ENCODE measurements at places on chromosomes 1 and 21.

DNA sequence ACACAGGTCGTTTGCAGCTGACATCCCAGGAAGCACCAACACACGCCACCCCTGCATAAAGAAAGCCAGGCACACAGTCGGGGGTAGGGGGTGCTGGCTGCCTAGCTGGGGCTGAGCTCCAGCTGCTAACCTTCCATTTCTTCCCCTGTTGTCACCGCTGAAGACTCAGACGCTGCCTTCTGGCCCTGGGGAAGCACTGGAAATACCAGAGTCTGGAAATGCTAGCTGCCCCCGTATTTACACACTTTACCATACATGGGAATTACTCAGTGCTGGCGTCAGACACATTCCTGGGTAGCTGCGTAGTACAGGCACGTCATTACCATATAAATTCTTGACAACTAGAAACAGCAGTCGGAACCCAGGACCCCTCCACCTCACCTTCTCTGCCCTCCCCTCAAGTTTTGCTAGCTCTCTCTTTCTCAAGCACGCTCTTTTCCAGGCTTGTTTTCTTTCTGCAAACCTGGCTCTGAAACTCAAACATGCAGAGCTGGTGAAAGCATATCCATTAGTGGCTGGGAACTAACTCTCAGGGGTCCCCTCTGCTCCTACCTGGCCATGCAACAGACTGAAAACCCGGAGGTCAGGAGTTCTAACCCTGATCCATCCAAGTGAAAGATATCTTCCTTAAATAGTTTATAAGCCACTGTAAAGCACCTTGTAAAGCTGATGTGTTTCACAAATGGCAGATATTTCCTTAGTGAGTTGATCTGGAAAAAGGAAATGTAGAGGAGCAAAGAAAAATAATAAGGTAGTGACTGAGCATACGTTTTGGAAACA is 3.3 kb downstream of the CSRP1 start:
- H3K4me3 ChIP-seq, result no peak overlapping the region
- H3K36me3 ChIP-seq, result no peaks in the 10 kb centered on the region
- no peaks in the 10 kb centered on the region for H3K27me3 ChIP-seq
- DNase-seq, result no peak
- peaks cover 49% of the 10 kb centered on the region for H3K4me1 ChIP-seq
- H3K27ac ChIP-seq, result no peak overlapping the region

DNA sequence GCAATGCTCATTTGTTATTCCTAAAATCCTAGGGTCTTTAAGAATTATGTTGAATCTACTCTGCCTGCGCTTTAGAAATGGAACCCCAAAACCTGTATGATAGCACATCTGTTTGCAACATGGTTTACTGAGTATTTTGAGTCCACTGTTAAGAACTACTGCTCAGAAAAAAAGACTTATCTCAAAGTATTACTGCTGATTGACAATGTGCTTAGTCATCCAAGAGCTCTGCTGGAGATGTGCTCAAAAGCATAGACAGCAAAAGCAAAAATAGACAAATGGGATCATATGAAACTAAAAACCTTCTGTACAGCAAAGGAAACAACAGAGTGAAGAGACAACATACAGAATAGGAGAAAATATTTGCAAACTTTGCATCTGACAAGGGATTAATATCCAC is 107.0 kb downstream of the CTH start:
- H3K4me1 ChIP-seq, result no peaks in the 10 kb centered on the region
- H3K36me3 ChIP-seq, result no peaks in the 10 kb centered on the region
- H3K27me3 ChIP-seq, result peaks cover under 1% of the 10 kb centered on the region
- DNase-seq, result no peak

GRCh38 chr1:170290276-170290675 is 144.5 kb downstream of the NTMT2 start:
- H3K4me3 ChIP-seq, result no peak overlapping the region
- H3K27me3 ChIP-seq, result peaks cover 11% of the 10 kb centered on the region
- DNase-seq, result no peak
- no peaks in the 10 kb centered on the region for H3K36me3 ChIP-seq

DNA sequence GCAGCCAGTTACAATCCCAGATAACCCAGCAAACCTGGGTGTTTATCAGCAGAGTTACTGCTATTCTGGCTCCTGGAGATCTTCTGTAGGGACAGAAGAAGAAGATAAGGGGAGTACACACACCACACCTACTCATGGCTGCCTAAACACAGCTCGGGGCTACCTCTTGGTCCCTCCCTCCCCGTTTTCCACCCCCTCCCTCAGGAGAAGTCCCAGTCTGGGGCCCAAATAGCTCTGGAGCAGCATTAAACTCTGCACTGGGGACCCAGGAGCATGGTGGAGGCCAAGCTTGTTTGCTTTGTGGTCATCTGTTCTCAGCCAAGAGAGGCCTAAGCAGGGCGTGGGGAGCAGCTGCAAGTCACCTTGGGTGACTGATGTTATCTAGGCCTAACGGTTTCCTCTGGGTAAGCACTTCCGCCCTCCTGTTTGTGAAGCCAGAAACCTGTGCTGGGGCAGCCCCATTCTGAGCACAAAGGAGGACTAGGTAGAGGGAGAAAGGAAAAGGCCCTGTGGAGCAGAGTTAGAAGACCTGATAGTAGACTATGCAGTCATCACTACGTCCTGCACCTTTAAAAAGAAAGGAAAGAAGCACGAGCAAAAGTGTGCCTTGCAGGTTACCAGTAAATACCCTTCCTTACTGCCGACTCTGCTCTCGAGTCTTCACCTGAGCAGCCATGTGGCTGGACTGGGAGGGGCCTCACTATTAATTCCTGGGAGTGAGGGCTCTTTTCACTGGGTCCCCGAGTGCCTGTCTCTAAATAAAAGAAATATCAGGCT is 2.0 kb upstream of the RCSD1 start:
- peaks cover 12% of the 10 kb centered on the region for H3K36me3 ChIP-seq
- H3K4me3 ChIP-seq, result peak overlapping the region; percentile 88
- peak; percentile 48 for DNase-seq
- H3K27me3 ChIP-seq, result no peaks in the 10 kb centered on the region

- H3K27me3 ChIP-seq, result peaks cover 17% of the 10 kb centered on the region
- no peak overlapping the region for H3K4me3 ChIP-seq
- no peaks in the 10 kb centered on the region for H3K36me3 ChIP-seq
- H3K4me1 ChIP-seq, result peaks cover 5% of the 10 kb centered on the region
- H3K27ac ChIP-seq, result no peak overlapping the region
Observed at GRCh38 chr1:146029117-146029516, 7.6 kb upstream of the HJV start.

GRCh38 chr1:53073868-53074311 is 11.9 kb downstream of the PODN start:
- no peaks in the 10 kb centered on the region for H3K36me3 ChIP-seq
- no peaks in the 10 kb centered on the region for H3K27me3 ChIP-seq
- no peak overlapping the region for H3K4me3 ChIP-seq
- no peak for DNase-seq

GRCh38 chr1:244242446-244242845 is 191.4 kb downstream of the ZBTB18 start:
- no peak for DNase-seq
- H3K27me3 ChIP-seq, result no peaks in the 10 kb centered on the region
- H3K4me1 ChIP-seq, result peaks cover 32% of the 10 kb centered on the region
- no peak overlapping the region for H3K4me3 ChIP-seq
- no peaks in the 10 kb centered on the region for H3K36me3 ChIP-seq

GRCh38 chr1:60935599-60936110 is 146.7 kb upstream of the NFIA start:
- no peak overlapping the region for H3K4me3 ChIP-seq
- no peak for DNase-seq
- no peak overlapping the region for H3K27ac ChIP-seq
- no peaks in the 10 kb centered on the region for H3K36me3 ChIP-seq
- no peaks in the 10 kb centered on the region for H3K4me1 ChIP-seq
- H3K27me3 ChIP-seq, result no peaks in the 10 kb centered on the region

- no peak overlapping the region for H3K27ac ChIP-seq
- H3K4me3 ChIP-seq, result no peak overlapping the region
- no peaks in the 10 kb centered on the region for H3K36me3 ChIP-seq
- no peaks in the 10 kb centered on the region for H3K4me1 ChIP-seq
- peaks cover 7% of the 10 kb centered on the region for H3K27me3 ChIP-seq
Observed at GRCh38 chr1:247848346-247848745, 6.7 kb upstream of the OR11L1 start.

DNA sequence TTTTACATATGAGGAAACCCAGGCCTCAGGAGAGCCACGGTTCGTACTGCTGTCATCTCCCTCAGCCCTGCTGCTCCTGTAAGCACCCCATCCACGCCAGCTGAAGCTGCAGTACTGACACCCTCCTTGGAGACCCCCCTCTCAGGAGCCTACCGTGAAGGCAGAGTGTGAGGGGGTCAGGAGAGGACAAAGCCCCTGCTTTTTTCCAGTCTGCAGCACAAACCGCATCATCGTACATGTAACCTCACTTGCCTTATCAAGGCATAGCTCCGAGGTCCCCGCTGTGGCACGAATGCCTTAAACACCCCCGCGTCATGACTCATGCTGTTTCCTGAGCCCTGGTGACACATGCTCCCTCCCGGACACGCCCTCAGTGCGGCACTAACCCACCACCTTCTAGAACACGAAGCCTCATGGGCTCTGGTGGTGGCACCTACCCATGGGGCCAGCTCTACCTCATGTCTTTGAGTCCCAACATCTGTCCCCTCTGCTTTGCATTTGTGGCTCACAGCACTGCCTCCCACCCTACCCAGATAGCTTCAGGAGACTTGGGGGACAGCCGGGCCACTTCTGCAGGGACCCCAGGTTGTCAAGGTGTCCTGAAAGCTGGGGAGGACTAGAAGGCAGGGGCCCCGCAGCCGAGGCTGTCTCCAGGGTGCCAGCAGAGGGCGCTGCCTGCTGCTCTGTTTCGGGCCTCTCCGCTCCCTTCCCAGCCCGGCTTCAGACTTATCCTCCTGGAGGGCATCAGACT is 4.9 kb downstream of the SH3BGRL3 start:
- DNase-seq, result peak; percentile 87
- peak overlapping the region; percentile 98 for H3K27ac ChIP-seq
- H3K27me3 ChIP-seq, result no peaks in the 10 kb centered on the region
- peaks cover 94% of the 10 kb centered on the region for H3K4me1 ChIP-seq
- H3K36me3 ChIP-seq, result peaks cover 22% of the 10 kb centered on the region

- peak overlapping the region; percentile 96 for H3K4me3 ChIP-seq
- H3K27ac ChIP-seq, result peak overlapping the region; percentile 29
- peaks cover 28% of the 10 kb centered on the region for H3K27me3 ChIP-seq
- peaks cover 35% of the 10 kb centered on the region for H3K4me1 ChIP-seq
Observed at GRCh38 chr1:112395256-112395820, 676 bp upstream of the CTTNBP2NL start.

DNA sequence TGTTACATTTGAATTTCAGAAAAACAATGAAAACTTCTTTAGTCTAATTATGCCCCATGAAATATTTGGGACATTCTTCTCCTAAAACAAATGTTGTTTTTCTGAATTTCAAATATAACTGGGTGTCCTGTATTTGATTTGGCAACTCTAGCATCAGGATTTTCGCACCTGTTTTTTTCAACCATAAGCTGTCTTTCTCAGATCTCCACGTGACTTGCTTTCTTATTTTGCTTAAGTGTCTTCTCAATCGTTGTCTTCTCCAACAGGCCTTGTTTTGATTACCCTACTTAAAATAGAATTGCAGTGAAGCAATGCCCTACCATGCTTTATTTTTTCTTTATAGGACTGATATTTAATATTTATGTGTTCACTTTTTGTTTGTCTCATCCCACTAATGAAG is 752.8 kb upstream of the RGS18 start:
- no peaks in the 10 kb centered on the region for H3K27me3 ChIP-seq
- H3K4me3 ChIP-seq, result no peak overlapping the region
- no peak overlapping the region for H3K27ac ChIP-seq
- H3K36me3 ChIP-seq, result no peaks in the 10 kb centered on the region

DNA sequence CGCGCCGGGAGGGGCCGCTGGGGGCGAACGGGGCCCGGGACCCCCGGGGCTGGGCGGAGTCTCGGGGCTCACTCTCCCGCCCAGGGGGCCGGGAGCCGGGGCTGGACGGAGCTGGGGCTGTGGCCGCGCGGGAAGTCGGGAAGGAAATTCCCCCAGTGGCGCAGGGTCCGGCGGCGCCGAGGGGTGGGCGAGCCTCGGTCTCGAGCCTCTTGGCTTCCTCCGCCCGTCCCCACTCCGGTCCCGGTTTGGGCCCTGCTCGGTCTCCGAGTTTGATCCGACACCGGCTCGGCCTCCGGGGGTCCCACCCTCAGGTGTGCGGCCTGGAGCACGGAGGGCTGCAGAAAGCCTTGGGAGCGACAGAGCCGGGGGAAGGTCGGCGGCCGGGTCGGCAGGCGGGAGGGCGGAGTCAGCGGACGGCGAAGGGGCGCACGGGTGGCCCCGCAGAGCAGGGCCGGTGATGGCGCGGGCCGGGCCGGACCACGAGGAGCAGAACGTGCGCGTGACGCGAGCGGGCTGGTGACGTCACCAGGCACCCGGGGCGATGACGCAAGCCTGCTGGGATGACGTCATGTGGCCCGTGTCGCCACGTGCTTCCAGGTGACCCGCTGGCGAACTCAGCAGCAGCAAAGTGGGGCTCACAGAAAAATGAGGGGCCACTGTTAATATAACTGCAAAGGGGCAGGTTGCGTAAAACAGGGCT is 610 bp upstream of the HES4 start:
- H3K4me1 ChIP-seq, result peaks cover 19% of the 10 kb centered on the region
- peaks cover 26% of the 10 kb centered on the region for H3K27me3 ChIP-seq
- H3K36me3 ChIP-seq, result no peaks in the 10 kb centered on the region
- peak overlapping the region; percentile 90 for H3K27ac ChIP-seq

GRCh38 chr1:180248731-180249681 is 18.9 kb downstream of the LHX4 start:
- H3K4me1 ChIP-seq, result peaks cover 7% of the 10 kb centered on the region
- H3K27me3 ChIP-seq, result peaks cover 30% of the 10 kb centered on the region
- H3K4me3 ChIP-seq, result no peak overlapping the region
- no peak for DNase-seq
- no peak overlapping the region for H3K27ac ChIP-seq

GRCh38 chr1:18556364-18556763 is 74.3 kb upstream of the PAX7 start:
- no peaks in the 10 kb centered on the region for H3K36me3 ChIP-seq
- H3K4me1 ChIP-seq, result peaks cover 11% of the 10 kb centered on the region
- no peak for DNase-seq
- no peak overlapping the region for H3K27ac ChIP-seq
- H3K4me3 ChIP-seq, result no peak overlapping the region

- H3K36me3 ChIP-seq, result no peaks in the 10 kb centered on the region
- DNase-seq, result no peak
- H3K27ac ChIP-seq, result no peak overlapping the region
- peaks cover 19% of the 10 kb centered on the region for H3K4me1 ChIP-seq
- no peaks in the 10 kb centered on the region for H3K27me3 ChIP-seq
Observed at GRCh38 chr1:92461364-92462097, 25.2 kb downstream of the GFI1 start.

Measured in naive thymus-derived CD8-positive, alpha-beta T cell (primary cell).